ENCODE measurements at places on chromosomes 3 and 15.

- DNase-seq = no peak
Measured at GRCh38 chr3:170565495-170565894, 20.4 kb downstream of the SLC7A14 start.

- DNase-seq = peak; percentile 97
Measured at GRCh38 chr3:15647611-15648167, 46.1 kb downstream of the BTD start.

DNA sequence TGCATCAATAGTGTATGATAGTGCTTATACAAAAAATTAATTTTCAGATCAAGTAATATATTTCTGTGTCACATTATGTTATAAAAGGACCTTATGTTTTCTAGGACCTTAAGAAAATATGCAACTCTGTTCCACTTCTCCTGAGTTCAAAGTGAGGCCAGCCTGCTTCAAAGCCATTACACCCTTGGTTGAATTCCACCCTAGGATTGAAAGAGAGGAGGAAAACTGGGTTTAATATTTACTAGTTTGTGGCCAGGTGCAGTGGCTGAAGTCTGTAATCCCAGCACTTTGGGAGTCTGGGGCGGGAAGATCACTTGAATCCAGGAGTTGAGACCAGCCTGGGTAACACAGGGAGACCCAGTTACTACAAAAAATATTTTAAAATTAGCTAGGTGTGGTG, 32.9 kb upstream of the NR1I2 start:
- DNase-seq = no peak

DNA sequence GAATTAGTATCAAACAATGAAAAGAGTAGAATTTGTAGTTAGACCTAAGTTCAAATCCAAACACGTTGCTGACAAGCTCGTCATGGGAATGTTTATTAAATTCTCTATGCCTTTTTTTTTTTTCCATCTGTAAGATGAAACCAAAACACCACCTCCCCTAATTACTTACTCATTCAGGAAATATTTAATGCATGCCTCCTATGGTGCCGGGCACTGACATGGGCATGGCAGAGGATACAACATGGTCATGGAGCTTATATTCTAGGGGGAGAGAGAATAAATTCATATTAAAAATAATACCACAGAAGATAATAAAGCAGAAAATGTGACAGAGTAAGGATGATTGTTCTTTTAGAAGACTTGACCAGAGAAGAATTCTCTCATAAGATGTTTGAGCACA, 215.8 kb downstream of the RYR3 start:
- no peak for DNase-seq

- DNase-seq = no peak
Measured at GRCh38 chr15:71139241-71139640, 24.0 kb downstream of the THSD4 start.

- DNase-seq = no peak
Measured at GRCh38 chr3:49493901-49494300, 23.8 kb downstream of the DAG1 start.

- DNase-seq = no peak
Measured at GRCh38 chr3:22265403-22265802, 514.4 kb upstream of the ZNF385D start.

DNA sequence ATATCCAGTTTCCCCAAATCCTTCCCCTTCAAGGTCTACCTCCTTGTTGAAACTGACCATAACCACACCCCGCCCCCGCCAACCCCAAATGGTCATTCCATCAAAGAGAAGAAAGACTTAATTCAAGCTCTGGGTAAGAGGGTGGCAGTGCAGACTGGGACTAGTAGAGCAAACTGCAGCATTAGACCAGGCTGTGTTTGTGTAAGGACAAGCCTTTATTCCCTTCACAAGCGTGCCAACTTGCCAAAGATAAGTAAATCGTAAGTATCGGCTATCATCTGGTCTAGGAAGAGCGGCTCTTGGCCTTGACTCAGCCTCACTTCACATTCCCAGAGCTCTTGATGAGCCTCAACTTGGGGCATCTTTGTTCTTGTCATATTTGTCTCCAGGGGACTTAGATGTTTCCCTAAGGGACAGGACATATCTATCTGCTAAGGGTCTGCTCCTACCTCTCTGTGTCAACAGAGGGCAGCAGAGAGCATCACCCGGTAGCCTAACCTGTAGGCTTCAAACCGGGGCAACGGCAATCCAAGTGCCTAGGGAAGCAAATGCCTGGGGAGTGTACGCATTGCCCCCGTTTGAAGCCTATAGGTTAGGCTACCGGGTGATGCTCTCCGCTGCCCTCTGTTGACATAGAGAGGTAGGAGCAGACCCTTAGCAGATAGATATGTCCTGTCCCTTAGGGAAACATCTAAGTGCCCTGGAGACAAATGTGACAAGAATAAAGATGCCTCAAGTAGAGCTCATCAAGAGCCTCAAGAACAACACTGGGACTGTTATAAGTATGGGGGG, 8.9 kb upstream of the MAP3K13 start:
- DNase-seq = peak; percentile 72

- DNase-seq = no peak
Measured at GRCh38 chr3:77342688-77343087, 302.8 kb downstream of the ROBO2 start.

- no peak for DNase-seq
Measured at GRCh38 chr3:54259636-54260035, 137.3 kb downstream of the CACNA2D3 start.

DNA sequence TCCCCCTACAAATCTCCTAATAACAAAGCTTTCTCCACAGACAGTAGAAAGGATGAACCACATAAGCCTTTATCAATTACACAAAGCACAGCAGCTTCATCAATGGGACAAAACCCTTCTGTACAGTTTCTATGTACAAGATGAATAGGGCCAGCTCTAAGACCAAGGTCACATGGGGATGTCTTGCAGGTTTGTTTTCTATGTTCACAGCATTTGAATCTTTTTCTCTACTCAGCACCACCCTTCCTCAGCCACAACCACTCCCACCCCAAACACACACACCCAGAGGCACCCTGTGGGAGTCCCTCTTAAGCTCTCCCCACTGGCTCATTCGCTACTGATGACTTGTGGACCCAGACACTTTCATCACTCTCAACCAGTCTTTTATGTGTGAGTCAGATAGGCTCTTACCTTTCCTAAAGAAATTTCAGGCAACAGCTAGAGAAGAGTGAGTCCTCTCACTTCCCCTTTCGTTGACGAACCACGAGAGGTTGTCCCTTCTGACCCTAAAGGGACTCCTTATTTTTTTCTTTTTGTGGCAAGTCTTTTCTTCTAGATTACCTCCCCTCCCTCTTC, 57.9 kb downstream of the ARHGAP31 start:
- DNase-seq = no peak

DNA sequence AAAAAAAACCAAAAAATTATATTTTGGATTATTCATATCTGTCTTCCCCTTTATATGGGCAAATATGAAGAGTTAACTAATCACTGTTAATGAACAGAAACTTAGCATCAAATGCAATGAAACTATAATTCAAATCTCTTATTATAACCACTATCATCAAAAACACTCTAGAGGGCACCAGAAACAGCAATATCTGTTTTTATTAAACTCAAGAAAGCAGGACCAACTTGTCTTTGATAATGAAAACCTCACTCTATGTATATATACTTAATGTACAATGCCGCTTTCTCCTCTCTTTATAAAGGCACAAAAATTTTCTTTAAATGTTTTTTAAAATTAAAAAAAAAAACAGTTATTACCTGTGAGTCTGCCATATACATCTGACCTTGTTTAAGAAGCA, 92.7 kb downstream of the UACA start:
- peak; percentile 1 for DNase-seq

GRCh38 chr15:57297163-57297593, 79.1 kb upstream of the CGNL1 start:
- DNase-seq = no peak

GRCh38 chr15:70519004-70519365, 244.4 kb downstream of the UACA start:
- no peak for DNase-seq

GRCh38 chr3:14453876-14454638, 51.7 kb downstream of the SLC6A6 start:
- no peak for DNase-seq

DNA sequence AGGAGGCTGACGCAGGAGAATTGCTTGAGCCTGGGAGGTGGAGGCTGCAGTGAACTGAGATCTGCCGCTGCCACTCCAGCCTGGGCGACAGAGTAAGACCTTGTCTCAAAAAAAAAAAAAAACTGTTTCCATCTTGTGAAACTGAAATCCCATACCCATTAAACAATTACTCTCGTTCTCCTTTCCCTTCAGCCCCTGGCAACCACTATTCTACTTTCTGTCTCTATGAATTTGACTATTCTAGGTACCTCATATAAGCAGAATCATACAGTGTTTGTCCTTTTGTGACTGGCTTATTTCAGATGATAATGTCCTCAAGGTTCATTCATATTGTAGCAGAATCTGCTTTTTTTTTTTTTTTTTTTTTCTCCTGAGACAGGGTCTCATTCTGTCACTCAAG, 51.5 kb upstream of the UBE2E1 start:
- DNase-seq = no peak

DNA sequence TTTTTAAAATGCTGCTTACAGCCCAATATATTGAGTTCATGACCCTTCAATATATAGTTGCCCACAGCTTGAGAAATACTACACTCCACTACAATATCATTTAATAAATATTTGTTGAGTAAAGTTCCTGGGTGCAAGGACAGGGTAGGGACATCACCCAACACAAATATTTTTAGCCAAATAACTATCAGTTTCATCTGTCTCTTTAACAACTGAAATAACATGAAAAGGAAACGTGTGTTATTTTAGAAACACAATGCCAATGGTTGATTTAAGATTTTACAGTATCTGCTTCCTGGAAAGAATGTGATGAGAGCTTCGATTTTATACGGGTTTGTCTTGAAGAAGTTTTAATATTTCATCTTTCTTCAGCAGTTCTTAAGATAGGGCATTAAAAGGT, 67.7 kb upstream of the CDV3 start:
- DNase-seq = no peak

DNA sequence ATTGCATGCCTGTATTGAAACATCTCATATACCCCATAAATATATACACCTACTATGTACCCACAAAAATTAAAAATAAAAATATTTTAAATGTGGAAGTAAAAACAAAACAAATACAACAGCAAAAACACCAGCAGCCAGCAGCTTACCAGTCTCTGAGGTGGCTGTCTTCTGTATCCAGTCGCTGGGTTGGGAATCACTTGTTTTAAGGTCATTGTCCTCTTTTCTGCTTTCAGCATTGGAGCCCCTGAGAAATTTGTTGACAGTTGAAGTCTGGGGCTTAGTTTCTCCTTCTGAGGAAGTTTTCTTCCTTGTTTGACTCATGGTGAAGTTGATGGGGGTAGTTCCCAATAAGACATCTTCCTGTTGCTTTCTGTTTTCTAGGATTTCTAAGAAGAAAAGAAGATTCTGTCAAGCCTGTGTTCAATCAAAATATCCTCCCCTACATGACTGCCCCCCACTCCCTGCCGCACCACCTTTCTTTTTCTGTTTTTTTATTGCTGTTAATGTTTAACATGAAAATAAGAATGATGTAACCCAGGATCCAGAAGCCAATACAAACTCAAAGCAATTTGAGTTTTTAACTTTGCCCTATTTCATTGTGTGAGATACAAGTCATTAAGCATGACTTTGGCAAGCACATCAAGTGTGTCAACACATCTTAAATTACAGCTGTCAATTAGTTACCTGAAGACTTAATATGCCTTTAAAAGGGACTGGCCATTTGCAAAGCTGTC, at the start of gene LRRC31:
Gene LRRC31 (minus strand): TSS at position 452 of the 737 bp plus-strand sequence. CDS start 128 bp downstream, at position 324.
- DNase-seq = no peak

DNA sequence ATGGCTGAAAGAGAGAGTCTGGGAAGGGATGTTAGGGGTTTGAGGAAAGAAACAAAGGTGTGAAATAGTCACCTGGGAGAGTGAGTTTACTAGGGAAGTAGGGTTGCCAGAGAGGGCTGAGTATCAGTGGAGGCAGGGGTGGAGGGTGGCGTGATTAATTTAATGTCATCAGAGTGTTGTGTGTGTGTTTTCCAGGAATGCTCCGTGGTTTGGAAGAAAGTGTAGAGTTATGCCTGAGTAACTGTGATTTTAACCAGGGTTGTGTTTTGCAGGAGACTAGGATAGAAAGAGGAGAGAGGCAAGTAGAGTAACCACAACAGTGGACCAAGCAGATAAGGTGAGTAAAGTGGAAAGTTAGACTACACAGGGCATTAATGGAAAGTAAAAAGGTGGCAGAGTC, 27.2 kb downstream of the PLD1 start:
- DNase-seq = no peak

- no peak for DNase-seq
Measured at GRCh38 chr3:136740351-136740958, 11.7 kb downstream of the STAG1 start.

DNA sequence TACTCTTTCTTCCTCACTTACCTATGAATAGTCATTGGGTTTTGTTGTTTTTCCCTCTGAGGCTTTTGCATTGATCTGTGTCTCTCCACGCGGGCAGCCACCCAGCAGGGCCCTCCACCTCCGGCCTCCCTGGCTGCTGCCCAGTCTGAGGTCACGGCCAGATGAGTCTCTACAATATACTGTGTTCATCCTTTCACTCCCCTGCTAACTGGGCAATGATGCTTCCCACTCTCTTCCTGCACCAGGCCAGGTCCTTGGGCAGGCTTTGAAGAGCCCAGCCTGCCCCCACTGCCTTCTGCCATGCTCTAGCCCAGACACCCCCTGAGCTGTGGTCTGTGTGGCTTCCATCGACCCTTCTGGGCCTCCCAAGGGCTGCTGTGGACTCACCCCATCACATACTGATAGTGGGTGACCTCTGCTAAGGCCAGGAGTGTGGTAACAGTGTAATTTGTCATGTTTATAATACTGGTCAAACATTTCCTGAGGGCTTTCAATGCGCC, 18.0 kb downstream of the PDIA5 start:
- DNase-seq = no peak

GRCh38 chr3:178705925-178706324, 169.7 kb downstream of the KCNMB2 start:
- DNase-seq = no peak

GRCh38 chr3:23811185-23811527, 5.4 kb downstream of the UBE2E1 start:
- no peak for DNase-seq

- no peak for DNase-seq
Measured at GRCh38 chr3:31919528-31919927, 61.5 kb downstream of the OSBPL10 start.

GRCh38 chr15:97791824-97792792, 168.4 kb upstream of the ARRDC4 start:
- no peak for DNase-seq

DNA sequence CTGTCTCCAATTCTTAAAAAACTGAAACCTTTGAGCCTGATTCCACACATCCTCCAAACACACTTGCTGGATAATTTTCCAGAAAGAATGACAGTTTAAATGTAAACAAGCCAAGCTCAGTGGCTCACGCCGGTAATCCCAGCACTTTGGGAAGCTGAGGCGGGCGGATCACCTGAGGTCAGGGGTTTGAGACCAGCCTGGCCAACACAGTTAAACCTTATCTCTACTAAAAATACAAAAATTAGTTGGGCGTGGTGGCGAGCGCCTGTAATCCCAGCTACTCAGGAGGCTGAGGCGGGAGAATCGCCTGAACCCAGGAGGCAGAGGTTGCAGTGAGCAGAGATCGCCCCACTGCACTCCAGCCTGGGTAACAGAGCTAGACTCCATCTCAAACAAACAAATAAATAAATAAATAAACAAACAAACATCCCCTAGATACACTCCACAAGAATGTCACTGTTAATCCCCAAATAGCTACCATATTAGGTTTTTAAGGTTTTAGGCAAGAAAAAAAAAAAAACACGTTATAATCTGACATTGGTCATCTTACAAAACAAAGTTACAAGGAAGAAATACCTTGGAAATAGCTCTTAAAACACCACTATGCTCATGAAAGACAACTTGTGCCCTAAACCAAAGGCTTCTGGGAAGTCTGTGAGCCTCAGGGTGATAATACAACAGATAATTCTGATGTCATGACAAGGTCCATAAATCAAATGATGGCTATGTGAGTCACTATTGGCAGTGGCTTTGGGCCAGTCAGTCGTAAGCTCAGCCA, 13.2 kb downstream of the TNIK start:
- DNase-seq = peak; percentile 85
